ENCODE measurements at places on chromosomes 6 and 20.

DNA sequence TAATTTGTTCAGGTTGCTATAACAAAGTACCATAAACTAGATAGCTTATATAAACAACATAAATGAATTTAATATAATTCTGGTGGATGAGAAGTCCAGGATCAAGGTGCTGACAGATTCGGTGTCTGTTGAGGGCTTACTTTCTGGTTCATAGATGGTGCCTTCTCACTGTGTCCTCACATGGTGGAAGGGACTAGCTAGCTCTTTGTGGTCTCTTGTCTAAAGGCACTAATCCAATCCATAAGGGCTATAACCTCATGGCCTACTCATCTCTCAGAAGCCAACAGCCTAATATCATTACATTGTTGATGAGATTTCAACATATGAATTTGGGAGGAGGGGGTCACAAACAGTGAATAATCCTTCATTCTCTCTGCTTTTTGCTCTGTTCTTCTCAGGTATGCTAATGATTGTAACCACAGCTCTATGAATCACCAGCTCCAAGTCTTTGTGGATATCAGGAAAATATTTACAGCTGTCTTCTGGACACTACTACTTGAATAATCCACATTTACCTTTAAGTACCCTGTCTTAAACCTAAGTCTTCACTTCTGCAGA is 122.3 kb downstream of the NKAIN2 start:
- no peak for DNase-seq

DNA sequence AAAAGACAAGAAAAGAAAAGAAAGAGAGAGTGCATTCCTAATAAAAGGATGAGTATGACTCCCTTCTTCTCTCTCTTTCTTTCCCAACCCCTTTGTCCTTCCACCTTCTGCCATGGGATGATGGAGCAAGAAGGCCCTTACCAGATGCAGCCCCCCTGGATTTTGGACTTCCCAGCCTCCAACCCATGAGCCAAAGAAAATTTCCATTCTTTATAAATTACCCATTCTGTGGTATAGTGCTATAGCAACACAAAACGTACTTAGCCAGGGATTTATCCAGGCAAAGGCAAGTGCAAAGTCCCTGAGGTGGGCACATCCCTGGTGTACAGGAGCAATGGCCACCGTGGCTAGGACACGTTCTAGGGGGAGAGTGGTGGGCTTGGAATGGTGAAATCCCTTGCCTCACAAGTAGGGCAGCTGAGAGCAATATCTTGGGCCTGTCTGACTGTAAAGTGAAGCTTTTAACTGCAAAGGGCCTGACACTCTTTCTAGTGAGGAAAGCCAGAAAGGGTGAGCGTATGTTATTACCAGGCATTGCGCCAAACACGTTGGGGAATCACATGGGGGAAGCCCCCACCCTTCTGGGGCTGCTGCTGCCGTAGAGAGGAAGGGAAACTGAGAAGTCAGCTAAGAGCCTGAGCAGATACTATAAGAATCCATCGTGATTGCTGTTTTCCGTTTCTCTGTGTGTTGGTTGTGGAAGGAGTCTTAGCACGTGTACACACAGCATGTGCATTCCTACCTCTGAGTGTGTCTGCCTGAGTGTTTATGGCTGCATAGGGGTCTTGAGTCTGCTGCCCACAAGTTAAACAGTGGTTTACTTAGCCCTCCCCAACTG is 50.7 kb upstream of the SIRPA start:
- DNase-seq = no peak

DNA sequence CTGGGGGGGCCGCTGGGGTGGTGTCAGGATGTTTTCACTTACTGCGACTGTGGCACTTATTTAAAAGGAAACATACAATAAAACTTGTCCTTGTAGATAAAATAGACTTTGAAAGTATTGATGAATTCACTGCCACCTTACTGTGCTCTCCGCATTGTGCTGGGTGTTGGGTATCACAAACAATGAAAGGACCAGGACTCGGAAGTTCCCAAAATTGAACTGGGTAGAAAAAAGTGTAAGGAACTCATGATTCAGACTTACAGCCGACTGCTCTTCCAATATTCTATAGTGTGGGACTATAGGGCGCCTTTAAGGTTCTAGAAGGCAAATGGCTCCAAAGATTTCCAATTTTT is 32.1 kb upstream of the ID4 start:
- DNase-seq = no peak

DNA sequence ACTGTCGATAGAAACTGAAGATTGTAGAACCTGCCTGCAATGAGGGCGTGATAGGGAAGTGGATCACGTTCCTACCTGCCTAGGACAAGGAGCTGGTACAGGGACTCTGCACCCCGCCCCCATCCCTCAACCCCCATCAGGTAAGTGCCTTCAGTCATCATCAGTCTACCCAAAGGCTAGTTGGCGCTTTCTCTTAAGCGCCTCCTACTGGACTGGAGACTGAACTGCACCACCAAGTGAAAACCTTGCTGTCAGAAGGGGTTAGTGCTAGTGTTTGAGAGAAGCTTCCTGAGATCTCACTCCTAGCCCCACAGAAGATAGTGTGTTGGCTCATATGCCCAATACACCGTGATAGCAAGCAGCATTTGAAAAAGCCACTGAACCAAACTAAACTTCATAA is 706.5 kb upstream of the MAN1A1 start:
- DNase-seq = no peak

DNA sequence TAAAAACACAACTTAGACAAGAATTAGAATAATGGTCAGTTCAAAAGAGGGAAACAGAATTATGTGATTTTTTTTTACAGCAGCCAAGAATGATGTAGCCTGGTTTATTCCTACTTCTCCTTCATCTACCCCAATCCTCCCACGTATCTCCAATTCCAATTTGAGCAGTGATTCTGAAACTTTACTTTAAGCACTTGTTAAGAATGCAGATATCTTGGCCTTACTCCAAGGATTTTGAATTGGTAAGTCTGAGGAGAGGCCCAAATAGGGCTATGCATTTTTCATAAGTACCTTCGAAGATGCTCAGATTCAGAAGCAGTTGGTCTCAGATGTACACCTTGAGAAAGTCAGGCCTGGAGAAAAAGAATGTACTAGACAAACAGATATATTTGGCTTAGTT is 233.4 kb upstream of the FLRT3 start:
- DNase-seq = no peak

GRCh38 chr20:38326309-38326708 is 20.0 kb upstream of the LBP start:
- DNase-seq = no peak

- no peak for DNase-seq
Measured at GRCh38 chr6:144478483-144478882, 193.3 kb downstream of the UTRN start.

- no peak for DNase-seq
Measured at GRCh38 chr6:4253604-4254231, 118.3 kb upstream of the ECI2 start.

DNA sequence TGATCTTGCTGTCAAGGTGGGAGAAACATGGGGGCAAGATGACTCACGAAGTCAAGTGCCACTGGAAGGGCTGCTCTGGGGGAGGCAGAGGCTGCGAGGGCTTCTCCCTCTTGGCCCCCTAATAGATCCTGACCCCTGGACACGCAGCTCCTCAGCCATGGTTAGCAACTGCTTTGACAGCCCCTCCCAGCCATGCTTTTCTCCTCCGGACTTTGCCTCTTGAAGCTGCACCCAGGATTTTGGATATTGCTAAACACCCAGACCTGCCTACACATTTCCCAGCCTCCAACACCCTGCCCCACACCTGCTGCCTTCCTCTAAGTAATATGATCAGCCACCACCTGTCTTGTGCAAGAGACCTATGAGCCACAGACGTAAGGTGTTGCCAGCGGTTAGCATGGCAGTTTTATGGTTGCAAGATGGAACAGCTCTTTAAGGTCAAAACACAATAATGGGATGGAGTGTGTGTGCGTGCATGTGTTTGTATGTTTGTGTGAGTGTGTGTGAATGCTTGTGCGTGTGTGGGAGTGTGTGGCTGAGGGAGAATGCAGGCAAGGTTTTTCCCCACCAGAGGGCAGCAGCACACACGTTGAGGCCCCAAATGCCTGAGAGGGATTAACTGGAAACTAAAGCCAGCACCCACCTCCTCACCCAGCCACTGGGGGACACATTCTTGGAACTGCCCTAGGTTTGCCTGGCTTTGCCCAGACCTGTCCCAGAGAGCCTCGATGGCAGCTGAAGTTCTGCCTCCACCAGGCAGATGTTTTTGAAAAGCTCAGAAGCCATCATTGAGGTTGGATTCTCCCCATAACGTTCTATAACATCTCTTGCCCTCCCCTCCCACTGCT is 2.5 kb downstream of the IP6K3 start:
- DNase-seq = peak; percentile 53

DNA sequence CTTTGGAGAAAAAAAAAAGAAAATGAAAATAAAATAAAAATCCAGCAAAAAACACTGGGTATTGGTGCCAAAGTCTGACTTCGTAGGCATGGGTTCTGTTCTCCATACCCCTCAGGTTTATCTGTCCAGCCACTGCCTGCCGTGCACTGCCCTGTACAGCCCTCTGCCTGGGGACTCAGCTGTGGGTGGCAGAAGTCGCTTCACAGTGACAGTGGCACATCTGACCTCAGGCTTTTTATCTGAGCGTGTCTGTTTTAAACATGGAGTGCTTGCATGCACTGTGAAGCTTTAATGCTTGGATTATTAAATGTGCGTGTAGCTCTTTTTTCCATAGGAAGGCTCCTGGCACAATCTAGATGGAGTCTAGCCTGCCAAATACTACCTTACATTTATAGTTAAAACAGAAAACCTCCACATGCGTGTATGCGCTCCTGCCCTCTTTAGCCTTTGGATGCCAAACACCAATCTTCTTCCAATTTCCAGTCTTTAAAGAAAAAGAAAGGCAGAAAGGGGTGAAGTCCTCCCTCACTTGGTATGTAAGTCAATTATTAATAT is 375.5 kb downstream of the UTRN start:
- DNase-seq = no peak

DNA sequence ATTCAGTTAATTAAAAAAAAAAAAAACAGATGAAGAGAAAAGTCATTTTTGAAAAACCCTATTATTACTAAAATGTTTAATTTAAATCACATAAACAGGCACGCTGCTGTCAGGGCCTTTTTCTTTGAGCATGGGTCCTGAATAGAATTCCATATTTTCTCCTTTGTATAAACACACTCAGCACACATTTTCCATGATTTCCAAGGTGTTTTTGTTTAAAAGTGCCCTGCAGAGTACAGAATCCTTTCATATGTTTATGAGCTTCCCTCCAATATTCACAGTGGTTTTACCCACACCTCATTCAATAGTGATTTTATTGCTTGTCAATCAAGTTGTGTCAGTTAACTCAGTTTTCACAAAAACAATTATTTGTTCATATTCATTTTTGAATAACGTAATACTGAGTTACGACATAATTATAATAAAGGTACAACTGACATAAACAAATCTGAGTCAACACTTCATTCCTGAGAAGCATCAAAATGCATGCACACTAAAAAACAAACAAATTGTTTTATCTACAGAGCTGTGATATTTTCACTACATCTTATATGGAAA is 15.2 kb downstream of the SLC35B3 start:
- DNase-seq = no peak

GRCh38 chr6:81820980-81821379 is 68.5 kb upstream of the TENT5A start:
- no peak for DNase-seq

- DNase-seq = no peak
Measured at GRCh38 chr6:26545627-26546026, 7.5 kb downstream of the HMGN4 start.

GRCh38 chr20:41044409-41045062 is 15.9 kb downstream of the TOP1 start:
- no peak for DNase-seq

- no peak for DNase-seq
Measured at GRCh38 chr6:81755551-81755950, 3.1 kb upstream of the TENT5A start.

DNA sequence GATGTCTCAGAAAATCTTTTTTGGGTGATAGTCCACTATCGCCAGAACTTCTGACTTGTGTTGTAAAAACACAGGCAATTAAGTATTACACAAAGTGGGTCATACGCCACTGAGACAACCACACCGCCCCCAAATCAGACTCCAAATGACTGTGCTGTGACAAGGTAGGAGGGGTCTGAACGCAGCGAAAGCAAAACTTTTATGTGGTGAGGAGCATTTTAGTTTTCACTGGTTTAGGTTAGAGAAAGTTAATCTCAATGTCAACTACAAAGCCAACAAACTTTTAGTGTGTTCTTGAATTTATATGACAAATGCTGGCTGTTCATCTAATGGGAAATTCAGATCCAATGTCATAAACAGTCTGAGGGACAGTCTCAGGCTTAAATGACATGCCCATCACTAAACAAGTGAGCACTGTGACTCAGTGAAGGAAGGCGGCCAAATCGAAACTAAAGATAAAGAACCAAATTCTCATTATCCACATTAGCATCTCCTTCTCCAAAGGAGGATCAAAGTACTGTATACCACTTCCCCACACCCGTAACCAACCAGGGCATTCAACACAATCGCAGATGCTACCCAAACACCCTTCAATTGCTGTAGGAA is 186.7 kb downstream of the GJA10 start:
- DNase-seq = no peak

- peak; percentile 0 for DNase-seq
Measured at GRCh38 chr20:25274891-25275812, 27.3 kb downstream of the PYGB start.

GRCh38 chr6:48098923-48099322 is 12.1 kb downstream of the PTCHD4 start:
- no peak for DNase-seq

- no peak for DNase-seq
Measured at GRCh38 chr20:17698384-17698783, 1.4 kb upstream of the BANF2 start.

DNA sequence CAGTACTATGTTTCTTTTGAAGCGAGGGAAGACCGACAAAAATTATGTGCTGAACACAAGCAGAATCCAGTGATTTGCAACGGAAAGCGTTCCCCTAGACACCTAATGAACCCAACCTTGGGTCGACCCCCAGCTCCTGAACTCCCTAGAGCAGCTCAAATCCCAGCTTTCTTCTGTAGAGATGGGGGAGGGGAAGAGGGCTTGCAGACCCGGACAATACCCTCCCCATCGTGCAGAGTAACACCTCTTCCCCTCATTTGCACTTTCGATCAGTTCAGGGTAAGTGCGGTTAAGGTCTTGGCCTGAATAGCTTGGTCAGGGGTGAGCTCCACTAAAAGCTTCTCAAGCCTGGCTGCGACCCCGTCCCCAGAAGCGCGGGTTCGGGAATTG is 404 bp downstream of the CEP162 start:
- DNase-seq = no peak

DNA sequence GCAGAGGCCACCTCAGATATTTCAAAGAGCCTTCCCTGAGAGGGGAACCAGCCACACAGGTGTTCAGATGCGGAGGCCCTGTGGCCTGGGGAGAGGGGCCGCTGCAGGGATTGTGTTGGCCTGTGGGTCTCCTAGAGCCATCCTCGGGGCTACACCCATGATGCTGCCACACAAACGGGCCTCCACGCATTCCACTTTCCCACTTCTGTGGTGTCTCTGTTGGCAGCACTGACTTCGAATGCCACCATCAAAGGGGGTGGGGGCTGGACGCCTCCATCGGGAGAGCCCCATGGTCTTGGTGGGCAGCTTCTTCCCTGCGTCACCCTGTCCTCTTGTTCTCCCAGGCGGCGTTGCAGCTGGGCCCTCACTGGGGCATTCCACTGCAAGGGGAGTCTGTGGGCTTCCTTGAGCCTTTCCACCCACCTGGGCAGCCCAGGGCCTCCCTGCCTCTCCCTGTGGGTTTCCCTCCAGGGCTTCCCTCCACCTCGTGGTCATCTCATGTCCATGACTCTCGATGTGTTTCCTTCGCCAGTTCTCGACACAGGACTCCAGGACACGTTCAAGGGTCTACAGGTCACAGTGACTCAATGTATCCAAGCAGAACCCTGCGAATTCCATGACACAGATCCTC is 145.5 kb downstream of the ERMARD start:
- no peak for DNase-seq

All from activated T-helper 1 cell treated with anti-CD3 and anti-CD28 coated beads, Interleukin-2, amount 50 U/mL, for 16 hours (primary cell).